ENCODE measurements at places on chromosomes 13 and 19.

- no peak for DNase-seq
Observed at GRCh38 chr19:3357992-3358688, 8.2 kb upstream of the NFIC start.

DNA sequence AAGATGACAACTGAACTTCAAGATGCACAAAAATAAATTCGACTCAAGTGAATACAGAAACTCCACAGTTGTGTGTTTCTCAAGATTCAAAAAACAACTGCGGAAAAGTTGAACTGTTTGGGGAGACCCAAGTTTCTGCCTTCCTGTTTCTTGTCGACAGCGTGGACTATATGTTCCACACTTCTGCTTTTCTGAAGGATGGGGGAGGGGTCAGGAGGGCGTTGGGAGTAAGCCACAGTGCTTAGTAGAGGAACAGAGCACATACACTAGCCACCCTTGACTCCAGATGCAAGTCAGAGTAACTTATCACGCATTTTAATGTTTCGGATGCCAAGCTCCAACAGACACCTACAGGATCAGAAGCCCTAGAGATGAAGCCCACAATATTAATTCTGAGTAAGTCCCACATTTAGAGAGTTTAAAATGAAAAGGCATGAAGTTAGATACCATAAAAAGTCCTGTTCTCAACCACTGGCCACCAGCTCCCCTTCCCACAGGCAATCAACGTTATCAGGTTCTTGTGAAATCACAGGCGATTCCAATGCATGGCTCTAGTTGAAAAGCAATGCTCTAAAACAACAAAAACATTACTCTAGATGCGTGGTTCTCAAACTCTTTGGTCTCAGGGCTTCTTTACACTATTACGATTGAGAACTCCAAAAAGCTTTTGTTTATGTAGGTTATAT is 4.2 kb downstream of the TUBGCP3 start:
- DNase-seq: no peak

- DNase-seq: no peak
Observed at GRCh38 chr13:43830497-43830881, 43.7 kb upstream of the ENOX1 start.

- no peak for DNase-seq
Observed at GRCh38 chr13:36858290-36858689, 39.3 kb downstream of the RFXAP start.

- DNase-seq: no peak
Observed at GRCh38 chr13:41488124-41488523, 30.8 kb downstream of the RGCC start.

DNA sequence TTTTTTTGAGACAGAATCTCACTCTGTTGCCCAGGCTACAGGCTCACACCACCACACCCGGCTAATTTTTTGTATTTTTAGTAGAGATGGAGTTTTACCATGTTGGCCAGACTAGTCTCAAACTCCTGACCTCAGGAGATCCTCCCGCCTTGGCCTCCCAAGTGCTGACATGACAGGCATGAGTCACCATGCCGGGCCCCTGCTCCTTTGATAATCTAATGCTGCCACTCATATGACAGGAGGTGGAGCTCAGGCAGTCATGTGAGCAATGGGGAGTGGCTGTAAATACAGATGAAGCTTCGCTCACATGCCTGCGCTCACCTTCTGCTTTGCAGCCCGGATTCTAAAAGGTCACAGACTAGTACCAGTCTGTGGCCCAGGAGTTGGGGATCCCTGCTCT is 25.1 kb downstream of the ARHGEF18 start:
- DNase-seq: no peak

DNA sequence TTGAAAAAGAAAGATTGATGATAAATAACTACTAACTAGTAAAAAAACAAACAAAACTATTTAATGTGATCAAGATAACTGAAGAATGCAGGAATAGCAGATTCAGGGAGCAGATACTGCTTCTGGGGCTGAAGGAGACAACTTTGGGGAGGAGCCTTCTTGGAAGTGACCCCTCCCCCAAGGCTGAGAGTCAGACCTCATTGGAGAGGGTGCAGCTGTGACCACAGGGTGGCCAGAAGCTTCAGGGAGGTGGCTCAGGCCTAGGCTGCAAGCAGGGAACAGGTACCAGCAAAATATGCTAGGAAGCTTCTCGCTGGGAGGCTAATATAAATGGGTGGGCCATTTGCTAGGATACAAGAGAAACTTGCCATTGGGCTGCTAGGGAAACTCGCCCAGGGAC is 149.9 kb downstream of the MYO16 start:
- DNase-seq: no peak

- no peak for DNase-seq
Observed at GRCh38 chr13:95754069-95754468, 77.1 kb downstream of the DNAJC3 start.

GRCh38 chr13:39415008-39415802 is 187.8 kb downstream of the LHFPL6 start:
- no peak for DNase-seq

Measured in stimulated activated CD8-positive, alpha-beta memory T cell treated with anti-CD3 and anti-CD28 coated beads, Interleukin-7, amount 100 ng/mL, for 1 hour (primary cell).